Foreskin keratinocyte (primary cell): ENCODE measurements at places on chromosomes 2 and 18.

DNA sequence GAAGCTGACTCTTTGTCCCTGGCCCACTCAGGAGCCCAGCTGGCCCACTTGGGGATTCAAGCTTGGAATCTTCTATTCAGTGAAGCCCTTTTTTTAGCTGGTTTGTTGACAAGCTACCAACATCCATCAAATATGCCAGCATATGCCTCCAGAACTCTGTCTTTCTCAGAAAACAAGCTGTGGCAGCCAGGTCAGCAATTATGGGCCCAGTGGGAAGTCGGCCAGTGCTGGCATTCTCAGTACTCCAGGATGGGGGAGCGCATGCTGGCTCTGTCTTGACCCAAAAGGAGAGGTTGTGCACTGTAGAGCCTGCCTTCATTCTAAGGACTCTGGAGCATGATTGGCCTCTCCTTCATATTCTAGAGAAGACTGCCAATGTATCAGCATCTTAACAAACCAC is 401.5 kb downstream of the CNTNAP5 start:
- DNase-seq: no peak

DNA sequence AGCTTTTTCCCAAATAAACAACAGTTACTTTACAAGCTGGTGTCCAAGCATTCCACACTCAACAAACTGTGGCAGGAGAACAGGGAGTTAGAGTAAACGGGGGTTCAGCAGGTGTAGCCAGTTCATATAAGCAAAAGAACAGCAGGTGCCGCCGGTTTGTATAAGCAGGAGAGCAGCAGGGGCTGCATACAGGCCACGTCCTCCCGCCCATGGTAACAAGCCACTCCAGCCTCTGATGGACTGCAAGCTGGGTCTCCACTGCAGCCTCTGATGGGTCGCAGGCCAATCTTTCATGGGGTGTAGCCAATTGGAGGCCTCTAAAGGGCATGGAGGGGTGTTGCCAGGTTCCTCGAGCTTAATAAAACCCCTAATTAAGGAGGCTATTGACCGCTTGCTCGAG is 189.3 kb downstream of the ANKRD30B start:
- no peak for DNase-seq

DNA sequence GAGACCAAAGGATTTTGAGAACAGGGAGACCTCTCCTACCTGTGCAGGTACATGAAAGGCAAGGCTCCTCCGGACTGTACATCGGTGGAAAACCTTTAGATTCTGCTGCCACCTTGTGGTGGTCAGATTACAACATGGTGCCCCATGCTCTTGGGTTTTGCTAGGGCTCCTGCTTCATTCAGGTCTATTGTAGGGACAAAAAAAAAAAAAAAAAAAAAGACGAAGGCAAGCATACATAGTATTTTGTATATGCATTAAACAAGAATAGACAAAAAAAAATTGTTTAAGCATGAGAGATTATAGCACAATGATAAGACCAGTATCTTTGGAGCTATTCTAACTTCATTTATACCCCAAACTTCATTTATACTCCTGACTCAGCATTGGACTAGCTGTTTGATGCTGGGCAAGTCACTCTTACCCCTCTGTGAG is 27.4 kb upstream of the SPR start:
- peak; percentile 45 for DNase-seq

DNA sequence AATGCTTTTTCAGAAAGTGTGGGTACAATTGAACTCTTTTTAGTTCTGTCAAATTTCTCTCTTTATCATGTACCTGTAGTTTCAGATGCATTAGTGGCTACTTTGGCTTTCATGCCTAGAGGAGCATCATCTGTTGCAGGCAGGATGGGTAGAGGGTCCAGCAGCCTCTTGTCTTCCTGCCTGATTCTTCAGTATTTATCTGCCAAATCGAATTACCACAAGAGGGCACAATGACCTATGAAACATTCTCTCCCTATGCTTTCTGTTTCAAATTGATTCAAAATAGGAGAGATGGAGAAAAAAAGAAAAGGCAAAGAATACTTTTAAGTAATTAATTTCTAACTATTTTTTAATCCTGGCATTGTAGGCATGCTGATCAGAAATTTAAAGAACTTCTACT is 477.2 kb downstream of the TRIB2 start:
- DNase-seq: peak; percentile 18

DNA sequence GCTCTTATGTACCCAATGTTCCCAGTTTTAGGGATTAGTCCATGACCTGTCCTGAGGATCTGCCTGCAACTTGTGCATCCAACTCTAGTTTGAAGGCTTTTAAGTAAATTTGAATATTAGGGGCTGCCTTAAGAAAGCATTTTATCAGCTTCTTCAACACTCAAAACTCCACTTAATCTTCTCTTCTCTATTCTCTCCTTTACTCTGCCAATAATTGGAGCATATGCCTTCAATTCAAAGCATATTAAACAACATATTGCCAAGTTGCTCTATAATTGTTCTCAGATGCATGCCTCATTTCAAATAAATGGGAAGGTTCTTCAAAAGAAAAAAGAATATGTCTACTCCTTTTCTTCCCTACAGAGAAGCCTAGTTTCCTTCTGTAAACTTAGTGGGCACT is 84.8 kb upstream of the NCKAP5 start:
- no peak for DNase-seq

DNA sequence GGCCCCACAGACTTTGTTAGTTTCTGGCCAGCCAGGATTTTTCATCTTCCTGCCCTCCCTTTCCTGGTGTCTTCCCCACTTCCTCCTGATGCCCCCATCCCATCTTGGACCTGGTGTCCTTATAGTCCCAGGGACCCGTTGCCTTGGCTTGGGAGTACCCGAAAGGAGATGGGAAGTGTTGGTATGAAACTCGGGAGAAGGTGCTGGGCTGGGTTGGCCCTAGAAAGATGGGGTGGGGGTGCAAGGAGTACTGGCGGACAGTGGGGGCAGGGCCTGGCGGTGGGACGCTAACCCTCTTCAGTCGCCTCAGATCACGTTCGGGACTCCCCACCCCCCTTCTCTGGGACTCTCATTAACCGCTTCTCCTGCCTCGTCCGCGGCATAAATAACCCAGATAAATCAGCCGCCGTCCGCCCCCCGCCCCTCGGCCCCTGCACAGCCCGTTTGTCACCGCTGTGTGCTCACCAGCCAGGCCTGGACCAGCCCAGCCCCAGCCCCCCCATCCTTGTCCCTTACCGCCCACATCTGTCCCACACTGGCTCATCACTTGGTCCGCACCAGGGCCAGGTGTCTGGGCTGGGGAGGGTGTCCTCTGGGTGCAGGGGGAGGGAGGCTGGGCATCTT is 3.7 kb upstream of the ASIC4 start:
- DNase-seq: no peak

DNA sequence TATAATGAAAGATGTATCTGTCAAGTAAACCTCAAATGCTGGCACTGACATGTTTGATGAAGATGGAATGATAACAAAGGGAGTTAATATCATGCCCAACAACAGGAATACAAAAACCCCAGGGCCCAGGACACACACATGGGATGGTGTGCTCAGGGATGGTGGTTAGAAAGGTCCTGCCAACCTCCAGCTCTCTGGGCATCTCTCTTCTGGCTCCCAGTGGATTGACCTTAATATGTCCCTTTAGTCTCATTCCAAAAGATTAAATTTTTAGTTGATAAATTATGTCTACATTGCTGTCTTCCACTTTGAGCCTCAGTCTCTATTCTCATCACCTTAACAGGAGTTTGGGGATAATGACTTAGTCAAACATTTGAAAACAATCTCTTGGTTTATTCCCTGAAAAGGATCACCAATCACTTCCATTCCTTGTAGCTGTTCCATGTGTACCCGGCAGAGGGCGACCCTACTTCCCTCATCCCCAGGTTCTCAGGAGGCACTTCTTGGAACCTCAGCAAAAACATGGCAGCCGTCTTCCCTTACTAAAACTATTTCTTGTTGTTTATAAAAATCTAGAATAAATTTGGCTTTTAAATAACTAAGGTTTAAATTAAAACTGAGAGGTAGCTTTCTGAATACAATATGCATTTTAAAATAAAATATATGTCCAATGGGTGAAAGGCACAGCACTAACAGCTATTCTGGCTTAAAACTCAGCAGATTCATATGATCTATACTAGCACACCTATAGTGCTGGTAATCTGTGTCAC is 29.6 kb downstream of the MCEE start:
- DNase-seq: peak; percentile 15

- DNase-seq: no peak
These were observed 207.0 kb upstream of the SALL3 start for GRCh38 chr18:78772360-78773302.

DNA sequence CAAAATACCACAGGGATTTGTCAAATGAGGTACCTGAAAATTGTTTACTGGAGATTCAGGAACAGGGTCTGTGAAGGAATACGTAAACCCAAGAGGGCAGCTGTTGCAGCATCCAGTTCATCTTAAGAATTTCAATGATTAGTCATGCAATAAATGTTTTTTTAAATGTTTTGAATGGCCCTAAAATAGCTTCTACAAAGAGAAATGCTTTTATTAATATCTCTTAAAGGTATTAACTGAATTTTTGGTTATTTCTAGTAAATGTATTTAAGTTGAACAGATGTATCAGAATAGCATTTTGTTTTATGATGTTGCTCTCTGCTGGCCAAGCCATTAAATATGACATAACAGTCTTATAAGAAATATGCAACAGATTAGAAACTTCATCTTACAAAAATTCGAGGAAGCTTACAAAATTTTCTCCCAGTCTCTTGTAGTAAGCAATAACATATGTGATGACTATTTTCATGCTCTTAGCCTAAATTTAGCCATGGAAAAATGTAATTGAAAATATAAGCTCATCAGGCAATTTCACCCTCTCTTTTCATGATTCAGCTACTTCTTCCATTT is 863.9 kb downstream of the SUCLG1 start:
- DNase-seq: no peak

DNA sequence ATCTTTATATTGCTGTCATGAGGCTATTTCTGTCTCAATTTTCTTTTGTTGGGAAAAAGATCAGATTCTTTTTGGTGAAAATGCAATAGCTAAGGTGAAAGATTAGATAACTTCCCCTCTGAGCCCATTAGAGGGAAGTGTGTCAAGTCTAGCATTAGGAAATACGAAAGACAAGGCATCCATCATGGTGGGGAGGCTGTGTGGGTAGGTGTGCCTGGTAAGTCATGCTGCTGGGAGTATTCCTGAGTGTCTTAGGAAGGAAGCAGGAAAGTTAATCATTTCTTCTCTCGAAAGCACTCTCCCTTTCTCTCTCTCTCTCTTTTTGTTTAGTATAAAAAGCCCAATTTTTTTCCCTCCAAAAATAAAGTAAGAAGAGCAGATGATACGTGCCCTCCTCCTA is 780.2 kb upstream of the FSHR start:
- no peak for DNase-seq

GRCh38 chr2:161569401-161569800 is 54.8 kb upstream of the SLC4A10 start:
- no peak for DNase-seq

DNA sequence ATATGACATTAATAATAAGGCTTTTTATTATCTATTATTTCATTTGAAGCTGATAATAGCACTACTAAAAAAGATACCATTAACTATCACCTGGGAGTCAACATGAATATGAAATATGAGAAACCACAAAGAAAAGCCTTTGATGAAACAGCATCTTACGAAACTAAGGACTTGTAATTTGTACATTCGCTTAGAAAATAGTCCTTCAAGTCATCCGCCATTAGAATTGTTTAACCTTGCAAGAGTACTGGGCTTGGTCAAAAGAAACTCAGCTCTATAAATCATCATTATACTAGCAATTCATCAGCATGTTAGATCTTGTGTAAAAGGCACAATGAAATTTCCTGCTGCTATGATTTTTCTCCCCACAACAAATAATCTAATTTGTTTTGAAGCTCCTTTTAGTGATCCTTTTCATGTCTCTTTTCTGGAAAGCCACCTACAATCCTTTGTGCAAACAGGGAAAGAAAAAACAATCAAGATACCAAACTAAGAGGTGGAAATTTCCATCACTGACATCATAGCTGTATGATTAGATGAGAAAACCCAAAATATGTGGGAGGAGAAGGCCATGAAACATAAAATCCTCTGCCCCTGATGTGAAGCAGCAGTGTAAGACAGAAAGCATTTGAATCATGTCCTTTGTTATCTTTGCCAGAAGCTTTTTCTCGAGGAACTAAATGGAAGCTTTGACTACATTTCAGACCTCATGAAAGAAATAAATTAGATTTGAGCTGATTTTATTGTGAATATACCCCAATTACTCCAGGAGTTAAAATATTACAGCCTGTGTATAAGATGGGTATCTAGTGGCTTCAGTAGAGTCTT is 31.2 kb downstream of the SCN9A start:
- DNase-seq: peak; percentile 40

DNA sequence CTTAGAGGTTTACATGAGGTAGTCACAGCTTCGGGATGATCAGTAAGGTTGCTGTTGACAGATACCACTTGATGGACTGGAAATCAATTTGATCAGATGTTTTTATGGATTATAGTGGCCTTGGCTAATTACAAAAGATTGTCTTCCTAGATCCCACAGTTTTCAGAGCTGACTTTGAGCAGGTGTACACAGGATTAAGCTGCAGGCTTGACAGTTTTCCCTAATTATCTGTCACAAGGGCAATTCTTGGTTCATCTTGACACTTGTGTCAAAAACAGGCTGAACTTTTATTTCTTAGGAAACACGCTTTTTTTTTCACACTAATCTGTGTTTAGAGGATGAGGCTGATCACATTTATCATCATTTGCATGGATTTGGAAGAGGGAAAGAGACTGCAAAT is 824.0 kb upstream of the PIK3C3 start:
- DNase-seq: no peak

GRCh38 chr2:21412944-21413443 is 289.2 kb downstream of the TDRD15 start:
- no peak for DNase-seq

DNA sequence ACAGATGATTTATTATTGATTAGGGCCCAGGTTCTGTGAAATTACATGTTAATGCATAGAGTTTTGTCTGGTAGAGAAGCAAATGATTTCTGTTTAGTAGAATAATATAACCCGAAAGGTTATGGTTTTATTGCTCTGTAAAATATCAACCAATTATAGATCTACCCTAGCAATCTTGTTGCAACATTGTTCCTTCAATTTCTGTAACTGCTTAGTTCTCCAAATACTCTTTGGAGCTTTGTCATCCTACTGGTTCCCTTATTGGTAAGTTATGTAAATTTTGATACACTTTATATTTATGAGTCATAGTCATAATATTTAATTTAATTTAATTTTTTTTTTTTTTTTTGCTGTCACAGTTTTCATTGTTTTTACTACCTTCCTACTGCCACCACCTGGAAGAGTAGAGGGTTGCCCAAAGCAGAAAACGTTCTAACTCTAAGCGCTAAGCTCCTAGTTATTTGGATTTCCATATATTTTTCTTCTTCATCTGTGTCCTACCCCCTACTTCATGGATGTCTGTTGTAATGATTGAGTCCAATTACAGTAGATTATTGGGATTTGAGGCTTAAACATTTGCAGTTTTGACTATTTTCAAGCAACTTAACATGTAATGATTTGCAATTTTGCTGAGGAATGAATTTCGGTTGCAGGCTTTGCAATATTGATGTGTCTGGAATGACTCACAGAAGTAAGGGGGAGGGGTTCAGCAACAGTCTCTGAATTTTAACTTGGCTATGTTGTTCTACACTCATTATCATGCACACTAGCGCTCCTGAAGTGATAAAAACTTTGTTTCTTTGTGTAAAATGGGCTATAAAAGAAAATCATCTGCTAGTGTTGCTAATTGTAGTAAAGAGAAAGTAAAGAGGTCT is 51.1 kb downstream of the NABP1 start:
- DNase-seq: no peak

GRCh38 chr2:239636808-239637207 is 236.0 kb upstream of the HDAC4 start:
- DNase-seq: no peak
